ENCODE measurements at places on chromosomes 6 and 20.
A peak's percentile ranks its signal among the peaks of the same experiment; 100 is the strongest.

DNA sequence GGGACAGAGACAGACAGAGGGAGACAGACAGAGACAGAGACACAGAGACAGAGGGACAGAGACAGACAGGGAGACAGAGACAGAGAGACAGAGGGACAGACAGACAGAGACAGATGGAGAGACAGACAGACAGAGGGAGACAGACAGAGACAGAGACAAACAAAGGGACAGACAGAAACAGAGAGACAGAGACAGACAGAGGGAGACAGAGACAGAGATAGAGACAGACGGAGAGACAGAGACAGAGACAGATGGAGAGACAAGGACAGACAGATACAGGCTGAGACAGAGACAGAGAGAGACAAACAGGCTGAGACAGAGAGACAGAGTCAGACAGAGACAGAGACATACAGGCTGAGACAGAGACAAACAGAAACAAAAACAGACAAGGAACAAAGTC, 39.4 kb upstream of the PHACTR3 start:
- DNase-seq = no peak

- DNase-seq = no peak
Observed at GRCh38 chr6:139545206-139546105, 171.0 kb upstream of the CITED2 start.

- DNase-seq = no peak
Observed at GRCh38 chr6:39243809-39244208, 14.5 kb upstream of the KCNK5 start.

- no peak for DNase-seq
Observed at GRCh38 chr20:57524511-57525176, at the start of gene CTCFL. Gene CTCFL (minus strand): TSS chr20:57525140. CDS start chr20:57524205, 935 bp downstream.

- DNase-seq = no peak
Observed at GRCh38 chr6:142827991-142828390, 117.0 kb downstream of the HIVEP2 start.

GRCh38 chr6:148776321-148777308, 29.8 kb downstream of the UST start:
- no peak for DNase-seq

DNA sequence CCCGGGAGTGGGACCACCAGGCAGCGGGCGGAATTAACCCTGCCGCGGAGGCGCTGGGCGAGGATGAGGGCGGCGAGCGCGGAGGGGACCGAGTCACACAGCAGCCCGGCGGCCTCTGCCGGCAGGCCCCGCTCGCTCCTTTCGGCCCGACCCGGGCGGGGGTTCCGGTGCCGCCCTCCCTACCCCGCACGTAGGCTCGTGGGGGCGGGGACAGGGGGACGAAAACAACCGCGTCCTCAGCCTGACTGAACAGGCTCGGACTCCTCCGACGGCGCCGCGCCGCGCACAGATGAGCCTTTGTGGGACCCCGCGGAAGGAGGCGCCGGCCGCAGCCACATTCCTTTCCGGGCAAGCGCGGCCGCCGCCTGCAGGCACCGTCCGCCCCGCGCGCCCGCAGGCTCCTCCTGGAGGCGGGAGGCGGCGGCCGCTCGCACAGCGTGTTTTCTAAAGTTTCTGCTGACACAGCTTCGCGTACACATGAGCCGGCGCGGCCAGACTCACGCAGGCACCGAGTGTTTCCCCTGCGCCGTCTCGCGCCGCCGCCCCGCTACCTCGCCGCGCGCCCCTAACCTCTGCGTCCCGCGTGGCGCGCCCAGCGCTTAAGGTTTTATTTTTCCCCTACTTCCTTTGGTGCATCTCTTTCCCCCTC, 244.3 kb downstream of the ARID1B start:
- DNase-seq = peak; percentile 86

- no peak for DNase-seq
Observed at GRCh38 chr20:24764027-24764793, 184.9 kb upstream of the CST7 start.

- DNase-seq = no peak
Observed at GRCh38 chr6:129732034-129732433, 22.1 kb upstream of the ARHGAP18 start.

DNA sequence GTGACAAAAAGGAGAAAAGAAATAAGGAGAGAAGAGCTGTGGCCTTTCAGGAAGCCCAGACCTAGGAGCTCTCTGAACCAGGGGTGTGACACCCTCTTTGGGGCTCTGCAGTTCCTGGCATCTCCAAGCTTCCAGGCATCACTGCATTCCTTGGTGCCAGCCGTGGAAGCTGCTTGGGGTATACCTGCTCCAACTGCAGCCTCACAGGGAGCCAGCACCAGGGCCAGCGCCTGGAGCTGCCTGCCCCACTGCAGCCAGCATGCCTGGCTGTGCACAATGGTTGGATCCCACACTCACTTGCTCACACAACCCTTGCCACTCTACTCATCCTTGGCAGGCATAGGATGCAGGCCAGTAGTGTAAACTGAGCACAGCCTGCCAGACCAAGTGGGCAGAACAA, 242.1 kb upstream of the GJE1 start:
- no peak for DNase-seq

GRCh38 chr6:158605266-158605878, 39.2 kb downstream of the DYNLT1 start:
- DNase-seq = no peak

DNA sequence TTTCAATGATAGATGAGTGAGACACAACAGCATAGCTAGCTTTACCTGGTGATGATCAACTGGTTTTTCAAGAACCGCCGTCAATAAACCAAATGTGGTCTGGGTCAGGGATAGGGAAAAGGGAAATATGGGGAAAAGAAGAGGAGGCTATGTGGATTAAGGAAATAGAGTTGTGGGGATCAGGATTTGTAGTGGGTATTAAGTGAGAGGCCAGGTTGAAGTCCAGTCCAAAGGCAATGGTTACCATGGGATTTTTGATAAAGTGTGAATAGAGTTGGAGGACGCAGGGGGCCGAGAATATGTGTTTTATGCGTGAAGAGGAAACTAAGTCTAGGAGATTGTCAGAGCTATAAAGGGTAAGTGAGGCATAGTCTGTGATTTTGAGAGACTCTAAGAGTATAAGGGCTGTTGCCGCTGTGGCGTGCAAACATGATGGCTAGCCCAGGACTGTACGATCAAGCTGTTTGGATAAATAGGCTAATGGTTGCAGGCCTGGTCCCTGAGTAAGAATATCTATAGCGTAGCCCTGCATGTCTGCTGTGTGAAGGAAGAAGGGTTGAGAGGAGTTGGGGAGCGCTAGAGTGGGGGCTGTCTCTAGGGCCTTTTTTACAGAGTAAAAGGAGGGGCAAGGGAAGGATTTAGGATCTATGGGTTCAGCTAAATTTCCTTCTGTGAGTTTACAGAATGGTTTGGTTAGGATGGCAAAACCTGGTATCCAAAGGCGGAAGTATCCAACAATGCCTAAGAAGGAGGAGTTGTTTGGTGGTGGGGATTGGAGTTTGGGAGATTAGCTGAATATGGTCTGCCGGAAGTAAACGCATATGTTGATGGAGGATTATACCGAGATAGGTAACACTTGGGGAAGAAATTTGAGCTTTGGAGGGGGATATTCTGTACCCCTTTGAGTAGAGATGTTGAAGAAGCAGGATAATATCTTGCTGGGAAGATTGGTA, 749.7 kb upstream of the ADGRB3 start:
- DNase-seq = no peak

- DNase-seq = no peak
Observed at GRCh38 chr6:35309611-35310264, 12.1 kb downstream of the DEF6 start.

GRCh38 chr20:60837173-60837770, 414.8 kb upstream of the CDH4 start:
- no peak for DNase-seq

- DNase-seq = no peak
Observed at GRCh38 chr6:131920656-131921055, 30.5 kb downstream of the CCN2 start.

DNA sequence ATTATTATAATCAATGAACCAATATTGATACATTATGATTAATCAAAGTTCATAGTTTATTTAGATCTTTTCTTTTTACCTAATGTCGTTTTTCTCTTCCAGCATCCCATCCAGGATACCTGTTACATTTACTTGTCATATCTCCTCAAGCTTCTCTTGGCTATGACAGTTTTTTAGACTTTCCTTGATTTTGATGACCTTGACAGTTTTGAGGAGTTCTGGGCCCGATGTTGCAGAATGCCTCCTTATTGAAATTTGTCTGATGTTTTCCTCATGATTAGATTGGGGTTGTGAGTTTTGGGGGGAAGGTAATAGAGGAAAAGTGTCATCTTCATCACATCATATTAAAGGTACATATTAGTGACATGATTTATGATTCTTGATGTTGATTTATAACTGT, 3.8 kb upstream of the SIRPD start:
- no peak for DNase-seq

GRCh38 chr20:57388953-57389694, 2.1 kb upstream of the RBM38 start:
- DNase-seq = no peak
